ENCODE measurements at places on chromosomes 13 and 19.

GRCh38 chr19:16139752-16140151 lies 3.7 kb upstream of the HSH2D start:
- no peak for DNase-seq

DNA sequence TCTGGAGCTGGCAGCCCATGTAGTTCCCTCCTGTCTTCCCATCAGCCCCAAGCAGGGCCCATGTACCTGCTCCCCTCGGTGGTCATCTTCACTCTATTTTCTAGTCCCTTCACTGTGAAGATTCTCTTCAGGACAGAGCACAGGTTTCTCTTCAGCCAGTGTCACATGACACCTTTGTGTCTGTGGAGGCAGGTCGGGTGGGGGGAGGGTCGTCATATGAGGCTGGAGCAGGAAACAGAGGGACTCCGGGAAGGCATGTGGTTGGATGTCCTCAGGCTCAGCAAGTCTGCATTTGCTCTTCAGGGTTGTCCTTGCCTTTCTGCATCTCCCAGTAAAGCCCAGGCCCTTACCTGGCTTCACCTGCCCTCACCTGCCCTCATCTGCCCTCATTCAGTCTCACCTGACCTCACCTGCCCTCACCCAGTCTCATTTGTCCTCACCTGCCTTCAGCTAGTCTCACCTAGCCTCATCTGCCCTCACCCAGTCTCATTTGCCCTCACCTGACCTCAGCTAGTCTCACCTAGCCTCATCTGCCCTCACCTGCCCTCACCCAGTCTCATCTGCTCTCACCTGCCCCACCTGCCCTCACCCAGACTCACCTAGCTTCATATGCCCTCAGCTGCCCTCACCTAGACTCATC lies 120.3 kb downstream of the ZDHHC20 start:
- DNase-seq: no peak

- no peak for DNase-seq
Measured at GRCh38 chr19:38655148-38655824, 7.8 kb downstream of the ACTN4 start.

GRCh38 chr13:107942030-107942617 lies 273.2 kb downstream of the LIG4 start:
- no peak for DNase-seq

- no peak for DNase-seq
Measured at GRCh38 chr13:98921786-98922185, 56.1 kb downstream of the DOCK9 start.

GRCh38 chr19:6413291-6413690 lies 11.3 kb downstream of the KHSRP start:
- no peak for DNase-seq

DNA sequence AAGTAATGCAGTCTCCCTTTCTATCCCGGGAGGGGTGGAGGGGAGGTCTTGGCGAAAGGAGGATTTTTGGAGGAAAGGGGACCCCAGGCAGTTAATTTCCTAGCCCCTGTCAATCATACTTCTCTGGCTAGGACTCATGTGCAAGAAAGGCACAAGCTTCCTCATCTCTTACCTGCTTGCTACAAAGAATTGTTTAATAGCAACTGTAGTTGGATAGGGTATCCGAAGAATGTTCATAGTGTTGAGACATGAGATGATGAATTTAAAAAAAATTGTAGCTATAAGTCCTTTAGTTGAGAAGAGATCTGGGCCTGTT lies 525 bp downstream of the BORA start:
- no peak for DNase-seq

GRCh38 chr19:3586707-3587346 lies 1.5 kb downstream of the GIPC3 start:
- DNase-seq: no peak

DNA sequence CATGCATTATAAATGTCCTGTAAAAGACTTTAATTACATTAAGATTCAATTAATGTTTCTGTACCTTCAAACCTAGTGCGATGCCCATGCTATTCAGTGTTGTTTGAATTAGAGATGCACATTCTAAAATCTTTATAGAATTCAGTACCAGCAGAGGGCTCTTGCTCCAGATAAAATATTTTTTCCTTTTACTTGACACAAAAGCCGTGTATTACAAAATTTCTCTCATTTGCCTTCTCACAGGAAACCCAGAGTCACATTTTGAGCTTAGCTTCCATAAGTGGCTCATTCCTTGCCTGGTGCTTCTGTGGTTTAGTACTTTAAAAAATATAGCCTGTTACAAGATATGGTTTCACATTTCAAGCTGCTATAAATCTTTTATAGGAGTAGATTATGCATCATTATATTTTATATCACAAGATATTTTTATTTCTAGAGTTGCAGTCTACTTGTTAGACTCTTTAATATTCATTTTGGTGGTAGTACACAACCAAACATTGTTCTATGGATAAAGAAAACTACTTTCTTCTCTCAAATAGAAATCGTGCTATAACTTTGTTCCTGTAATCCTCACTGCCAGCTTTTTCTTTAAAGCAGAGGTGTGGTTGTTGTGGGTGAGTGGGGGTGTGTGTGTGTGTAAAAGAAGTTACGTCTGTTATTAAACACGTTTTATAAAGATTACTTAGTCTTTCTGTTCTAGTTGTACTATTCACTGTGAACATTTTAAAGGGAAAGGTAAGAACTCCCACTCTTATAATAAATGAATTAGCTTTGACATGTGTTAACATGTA lies 101.4 kb downstream of the RNF17 start:
- DNase-seq: no peak

DNA sequence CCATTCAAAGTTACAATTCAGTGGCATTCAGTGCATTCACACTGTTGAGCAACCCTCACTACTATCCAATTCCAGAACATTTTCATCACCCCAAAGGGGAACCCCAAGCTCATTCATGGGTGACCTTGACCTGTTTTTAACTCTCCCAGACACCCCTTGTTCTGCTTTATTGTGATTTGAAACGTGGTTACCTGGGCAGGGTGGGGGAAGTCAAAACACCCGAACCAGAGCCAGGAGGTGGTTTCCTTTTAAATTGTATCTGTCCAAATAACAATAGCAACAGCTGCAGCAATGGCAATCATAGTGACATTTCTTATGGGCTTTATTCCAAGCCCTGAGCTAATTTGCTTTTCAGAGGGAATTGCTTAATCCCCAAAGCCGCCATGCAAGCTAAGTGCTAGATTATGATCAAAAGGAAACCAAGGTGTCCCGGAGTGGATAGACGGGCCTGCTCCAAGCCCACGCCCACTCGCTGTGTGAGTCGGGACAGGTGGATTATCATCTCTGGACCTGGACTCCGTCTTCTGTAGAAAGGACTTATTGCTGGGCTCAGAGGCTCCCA lies 6.1 kb downstream of the PTGIR start:
- no peak for DNase-seq

- no peak for DNase-seq
Measured at GRCh38 chr19:1567116-1567847, 843 bp downstream of the MEX3D start.

DNA sequence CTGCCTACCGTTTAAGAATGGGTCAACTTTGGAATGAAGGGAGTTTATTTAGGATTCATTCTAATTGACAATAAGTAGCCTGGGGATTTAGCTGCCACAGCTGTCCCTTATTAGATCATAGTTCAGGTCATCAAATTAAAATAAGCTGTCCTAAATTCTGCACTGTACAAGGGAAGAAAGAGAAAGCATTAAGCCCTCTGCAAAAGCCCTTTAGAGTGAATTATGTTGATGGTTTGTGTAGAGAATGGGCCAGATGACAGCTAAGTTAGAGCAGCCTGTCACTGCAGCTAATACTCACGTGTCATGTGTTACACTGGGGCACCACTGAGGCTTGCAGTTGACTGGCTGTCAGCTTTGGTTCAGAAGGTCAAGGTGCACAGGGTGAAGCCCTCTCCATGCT lies 737.1 kb upstream of the SLC10A2 start:
- no peak for DNase-seq

- DNase-seq: no peak
Measured at GRCh38 chr13:30119476-30119875, 187.9 kb downstream of the KATNAL1 start.

DNA sequence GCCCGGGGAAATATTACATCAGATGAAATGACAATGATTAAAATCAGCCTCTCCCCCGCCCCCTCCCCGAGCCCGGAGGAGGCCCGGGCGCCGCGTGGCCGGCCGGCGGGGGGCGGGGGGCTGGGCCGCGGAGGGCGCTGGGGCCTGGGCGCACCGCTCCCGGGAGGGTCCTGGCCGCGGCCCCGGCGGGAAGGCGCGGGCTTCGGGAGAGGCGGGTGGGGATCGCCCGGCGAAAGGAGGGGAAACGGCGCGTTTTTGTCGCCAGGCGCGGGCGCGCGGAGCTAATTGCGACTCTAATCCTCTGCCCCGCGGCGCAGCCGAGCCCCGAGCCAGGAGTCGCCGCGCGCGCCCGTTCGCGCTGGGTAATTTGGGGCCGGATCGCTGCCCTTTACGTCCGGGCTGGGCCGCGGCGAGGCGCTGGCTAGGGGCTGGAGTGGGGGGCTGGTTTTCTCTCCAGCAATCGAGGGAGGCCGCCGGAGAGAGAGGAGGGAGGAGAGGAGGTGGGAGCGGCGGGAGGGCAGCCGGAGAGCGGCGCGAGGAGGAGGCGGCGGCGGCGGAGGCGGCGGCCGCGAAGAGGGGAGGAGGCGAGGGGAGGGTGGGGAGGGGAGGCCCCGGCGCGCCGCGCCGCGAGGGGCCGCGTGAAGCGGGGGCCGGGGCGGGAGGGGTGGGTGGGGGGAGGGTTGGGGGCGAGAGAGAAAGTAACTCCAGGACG lies at the start of gene KCTD15:
Gene KCTD15 (plus strand): TSS at position 707 of the 712 bp plus-strand sequence. CDS start 3,585 bp downstream, outside the sequence.
- DNase-seq: no peak

- DNase-seq: no peak
Measured at GRCh38 chr13:35714588-35715377, 238.3 kb upstream of the MAB21L1 start.

DNA sequence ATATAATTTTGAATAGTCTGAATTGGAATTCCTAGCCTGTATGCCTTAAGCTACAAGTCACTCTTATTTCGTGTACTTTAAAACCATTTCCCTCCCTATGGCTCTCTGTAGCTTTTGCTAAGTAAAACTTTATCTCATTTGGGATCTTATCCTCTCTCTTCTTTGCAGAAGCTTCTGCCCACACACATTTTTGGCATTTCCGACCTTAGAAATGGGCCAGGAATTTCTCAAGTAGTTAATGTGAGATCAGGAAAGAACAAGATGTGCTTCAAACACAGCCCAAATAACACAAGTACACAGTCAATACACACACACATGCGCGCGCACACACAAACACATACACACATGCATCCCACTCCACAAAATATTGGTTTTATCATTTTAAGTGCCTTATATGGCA lies 931.0 kb upstream of the MIR17HG start:
- DNase-seq: peak; percentile 47

- DNase-seq: no peak
Measured at GRCh38 chr13:59643906-59644626, 519.7 kb downstream of the DIAPH3 start.

- no peak for DNase-seq
Measured at GRCh38 chr19:30310602-30311263, 61.5 kb upstream of the ZNF536 start.

GRCh38 chr13:103676329-103676728 lies 610.1 kb upstream of the SLC10A2 start:
- no peak for DNase-seq

- no peak for DNase-seq
Measured at GRCh38 chr13:36945078-36945477, 25.0 kb upstream of the SMAD9 start.

DNA sequence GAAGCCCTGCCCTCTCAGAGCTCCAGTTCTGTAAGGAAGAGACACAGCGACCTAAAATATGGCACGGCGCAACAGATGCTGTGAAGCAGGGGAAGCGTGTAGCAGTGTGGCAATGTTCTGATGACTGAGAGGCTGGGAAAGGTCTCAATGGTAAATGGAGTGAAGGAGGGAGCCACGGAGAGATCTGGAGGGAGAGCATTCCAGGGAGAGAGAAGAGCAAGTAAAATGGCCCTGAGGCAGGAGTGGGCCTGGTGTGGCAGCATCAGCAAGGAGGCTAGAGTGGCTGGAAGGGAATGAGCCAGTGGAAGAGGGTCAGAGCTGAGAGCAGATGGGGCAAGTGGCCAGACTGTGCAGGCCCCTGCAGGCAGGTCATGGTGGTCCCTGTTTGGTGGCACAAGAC lies 16.4 kb downstream of the RCN3 start:
- no peak for DNase-seq

DNA sequence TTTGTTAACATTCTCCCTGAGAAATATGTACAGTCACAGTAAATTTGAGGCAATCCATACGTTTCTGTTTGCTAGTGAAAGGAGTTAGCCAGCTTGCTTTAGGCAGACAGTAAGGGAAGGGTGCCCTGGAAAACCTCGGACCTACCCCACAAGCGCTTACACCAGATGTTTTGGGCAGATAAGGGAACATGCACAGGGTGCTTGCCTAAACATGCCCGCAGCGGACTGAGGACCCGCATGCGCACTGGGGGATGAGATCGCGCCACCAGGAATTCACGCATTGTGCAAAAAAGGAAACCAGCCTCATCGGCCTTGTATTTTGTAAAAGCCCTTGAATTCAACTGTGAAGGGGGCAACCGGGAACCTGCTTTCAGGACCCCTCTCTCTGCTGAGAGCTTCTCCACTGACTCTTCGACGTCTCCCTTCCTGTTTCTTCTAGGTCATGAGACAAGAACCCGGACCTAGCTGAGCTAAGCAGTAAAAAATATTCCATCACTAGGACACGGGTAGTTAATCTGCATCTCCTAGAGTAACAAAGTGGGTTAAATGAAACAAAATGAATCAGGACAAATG lies 1399.2 kb upstream of the ATXN8OS start:
- DNase-seq: no peak

DNA sequence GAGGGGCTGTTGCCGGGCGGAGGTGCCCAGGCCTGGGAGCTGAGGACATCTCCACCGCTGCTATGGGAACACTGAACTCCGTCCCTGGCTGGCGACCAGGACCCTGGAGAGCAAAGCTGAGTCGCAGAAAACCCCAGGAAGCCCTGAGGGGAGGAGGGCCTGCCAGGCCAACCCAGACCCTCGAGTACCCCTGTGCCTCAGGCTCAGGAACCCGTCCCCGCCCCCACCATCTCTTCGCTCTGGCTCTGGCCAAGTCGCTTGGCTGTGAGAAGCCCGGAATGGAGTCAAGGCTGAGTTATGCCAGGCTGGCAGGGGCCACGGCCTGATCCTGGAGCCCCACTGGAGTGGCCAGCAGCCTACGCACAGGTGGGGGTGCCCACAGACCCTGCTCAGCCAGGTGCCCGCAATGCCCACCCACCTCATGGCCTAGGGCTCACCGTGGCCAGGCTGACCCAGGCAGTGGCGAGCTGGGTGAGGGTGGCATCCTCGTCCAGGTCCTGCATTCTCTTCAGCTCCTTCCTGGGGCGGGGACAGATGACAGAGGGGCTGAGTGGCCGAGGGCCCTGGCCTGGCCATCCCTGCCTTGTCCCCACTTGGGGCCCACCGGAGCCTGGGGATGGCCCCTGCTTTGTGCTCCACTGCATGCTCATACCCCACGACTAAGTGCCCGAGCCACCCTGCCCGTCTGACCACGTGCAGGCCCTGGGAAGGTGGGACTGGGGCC lies 8.5 kb upstream of the CERS1 start:
- DNase-seq: no peak

DNA sequence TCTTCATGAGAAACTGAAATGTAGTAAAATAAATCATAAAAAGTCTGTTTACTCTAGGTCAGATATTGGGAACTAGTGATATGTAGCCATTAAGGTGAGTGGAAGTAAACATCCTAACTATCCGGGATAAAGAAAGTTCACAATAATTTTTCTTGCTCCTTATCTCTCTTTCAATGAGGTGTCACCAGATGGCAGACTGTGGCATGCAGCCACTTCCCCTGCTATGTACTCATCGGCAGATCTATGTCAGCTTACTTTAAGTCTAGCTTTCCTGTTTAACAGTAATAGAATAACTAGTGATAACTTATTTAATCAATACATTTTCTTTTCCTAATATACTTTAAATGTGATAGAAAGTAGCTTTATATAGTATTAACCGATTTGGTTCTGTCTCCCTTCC lies 181.9 kb downstream of the NDFIP2 start:
- no peak for DNase-seq

Measured in amniotic stem cell (primary cell).